CD8-positive, alpha-beta memory T cell (primary cell): ENCODE measurements at places on chromosomes 4 and X. TPM values are rescaled to one million over a fixed set of nuclear protein-coding genes. Genes with fewer than 3 reads are reported as not detected.

GRCh38 chr4:111837761-111838160, 307.5 kb upstream of the FAM241A start:
- H3K27me3 ChIP-seq, result no peaks in the 10 kb centered on the region
- no peaks in the 10 kb centered on the region for H3K36me3 ChIP-seq
- H3K4me3 ChIP-seq, result no peak overlapping the region
- H3K4me1 ChIP-seq, result no peaks in the 10 kb centered on the region

Gene ADH1A
- total RNA-seq, result not detected

GRCh38 chrX:41332408-41333002, 1.5 kb upstream of the DDX3X start:
- peak overlapping the region; percentile 99 for H3K27ac ChIP-seq
- H3K4me3 ChIP-seq, result peak overlapping the region; percentile 66
- no peaks in the 10 kb centered on the region for H3K36me3 ChIP-seq
- no peaks in the 10 kb centered on the region for H3K27me3 ChIP-seq

Gene NAA15
- 116 TPM for total RNA-seq

- no peak overlapping the region for H3K4me3 ChIP-seq
Measured at GRCh38 chr4:181874602-181875001, 368.6 kb upstream of the TENM3 start.

Gene NSG1
- total RNA-seq, result 15.1 TPM

- no peak for DNase-seq
- no peak overlapping the region for H3K27ac ChIP-seq
- no peak overlapping the region for H3K4me3 ChIP-seq
- no peaks in the 10 kb centered on the region for H3K4me1 ChIP-seq
Measured at GRCh38 chr4:110627977-110628662, 5.2 kb upstream of the PITX2 start.

Gene ADH7
- total RNA-seq, result not detected
